ENCODE measurements at places on chromosomes 1 and 21.

DNA sequence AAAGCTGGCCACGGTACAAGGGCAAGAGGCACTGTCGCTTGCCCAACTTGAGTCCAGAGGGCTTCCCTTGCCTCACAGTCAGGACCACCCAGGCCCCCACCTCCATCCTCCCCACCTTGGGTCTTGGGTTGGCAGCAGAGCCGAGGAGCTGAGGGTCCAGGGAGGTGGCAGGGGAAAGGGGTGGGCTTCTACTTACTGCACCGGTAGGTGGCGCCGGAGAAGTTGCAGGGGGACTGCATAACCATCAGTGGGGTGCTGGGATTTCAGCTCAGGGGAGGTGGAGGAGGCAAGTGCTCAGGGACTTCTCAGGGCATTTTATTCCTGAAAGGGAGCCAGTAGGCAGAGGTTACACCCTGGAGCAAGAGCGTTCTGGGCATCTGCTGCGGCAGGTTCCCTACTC, 44.0 kb downstream of the TRIM62 start:
- no peak for DNase-seq

- DNase-seq = no peak
Observed at GRCh38 chr1:17222557-17222956, 17.6 kb downstream of the PADI1 start.

GRCh38 chr1:12341667-12342066, 111.8 kb downstream of the VPS13D start:
- DNase-seq = no peak

GRCh38 chr1:71414179-71414578, 333.3 kb upstream of the ZRANB2 start:
- DNase-seq = no peak

DNA sequence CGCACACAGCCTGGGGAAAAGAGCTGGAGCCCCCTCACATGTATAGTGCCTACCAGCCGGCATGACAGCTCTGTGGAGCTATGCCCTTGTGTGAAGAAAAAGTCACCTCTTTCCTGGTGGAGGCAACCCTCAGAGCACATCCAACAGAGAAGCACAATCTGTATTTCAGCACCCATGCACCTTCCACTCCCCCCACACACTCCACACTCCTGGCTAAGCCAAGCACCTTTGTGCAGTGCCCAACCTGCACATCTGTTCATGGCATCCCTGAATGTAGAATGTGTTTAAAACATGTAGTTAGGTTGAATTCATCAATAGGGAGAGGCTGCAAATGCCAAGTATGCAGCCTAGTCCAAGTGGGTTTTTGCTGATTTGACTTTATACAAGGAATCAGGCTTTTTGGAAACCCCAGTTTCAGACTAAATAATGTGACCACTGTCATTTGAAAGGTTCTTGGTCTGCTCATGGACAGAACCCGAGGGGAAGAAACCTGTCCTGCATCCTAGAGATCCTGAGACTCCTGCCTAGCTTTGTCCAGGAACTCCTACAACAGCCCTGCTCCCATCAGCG, 197.1 kb downstream of the TOMM20 start:
- no peak for DNase-seq

GRCh38 chr1:92511541-92511940, 24.8 kb upstream of the GFI1 start:
- DNase-seq = no peak

DNA sequence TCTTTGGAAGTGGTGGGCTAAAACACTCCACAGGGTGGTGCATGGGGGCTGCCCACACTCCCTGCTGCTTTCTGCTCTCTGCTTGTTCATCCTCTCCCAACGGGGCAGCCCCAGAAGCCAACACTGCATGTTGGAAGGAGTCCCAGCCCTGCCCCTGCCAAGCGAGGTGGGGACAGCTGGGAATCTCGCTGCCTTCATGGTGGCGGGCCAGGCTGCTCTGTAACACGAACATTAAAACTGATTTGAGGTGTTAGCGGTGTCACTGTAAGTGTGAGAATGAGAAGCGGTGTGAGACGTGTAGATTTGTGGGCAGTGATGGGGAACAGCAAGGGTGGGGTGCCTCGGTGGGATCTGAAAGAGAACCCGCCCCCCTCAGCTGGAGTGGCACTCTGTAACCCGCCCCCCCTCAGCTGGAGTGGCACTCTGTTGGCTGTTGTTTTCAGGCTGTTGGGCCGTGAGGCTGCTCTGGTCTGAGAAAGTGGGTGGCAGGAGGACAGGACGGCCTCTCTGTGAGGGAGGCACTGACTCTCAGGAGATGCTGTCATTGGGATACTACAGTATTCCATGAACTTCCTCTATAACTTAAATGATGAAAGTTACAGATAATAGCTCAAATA, 80.9 kb downstream of the PCBP3 start:
- no peak for DNase-seq

DNA sequence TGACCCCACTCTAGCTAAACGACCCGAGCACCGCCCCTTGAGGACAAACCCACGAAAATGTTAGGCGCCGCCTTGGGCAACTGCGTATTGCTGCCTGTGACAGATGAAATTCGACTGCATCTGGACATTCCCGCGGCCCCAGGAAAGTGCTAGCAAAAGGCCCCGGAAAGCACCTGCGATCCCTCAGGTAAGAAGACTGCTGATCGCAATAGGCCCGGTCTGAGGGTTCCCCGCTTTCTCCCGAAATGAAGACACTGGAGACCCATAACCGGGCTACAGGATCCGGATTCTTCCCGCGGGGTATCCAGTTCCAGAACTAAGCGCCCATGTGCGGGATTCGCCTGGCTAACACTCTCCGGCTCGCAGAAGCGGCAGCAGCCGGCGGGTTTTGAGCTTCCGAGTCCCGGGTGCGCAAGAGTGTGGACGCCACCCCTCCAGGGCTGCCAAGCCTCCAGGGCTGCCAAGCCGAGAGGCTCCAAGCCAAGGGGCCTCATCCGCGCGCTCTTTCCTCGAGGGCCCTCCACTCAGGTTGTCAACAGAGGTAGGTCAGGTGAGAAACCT, 157.9 kb upstream of the NBPF11 start:
- DNase-seq = no peak

All from AG09309 (cell line).